ENCODE measurements at places on chromosomes 1 and 21.

DNA sequence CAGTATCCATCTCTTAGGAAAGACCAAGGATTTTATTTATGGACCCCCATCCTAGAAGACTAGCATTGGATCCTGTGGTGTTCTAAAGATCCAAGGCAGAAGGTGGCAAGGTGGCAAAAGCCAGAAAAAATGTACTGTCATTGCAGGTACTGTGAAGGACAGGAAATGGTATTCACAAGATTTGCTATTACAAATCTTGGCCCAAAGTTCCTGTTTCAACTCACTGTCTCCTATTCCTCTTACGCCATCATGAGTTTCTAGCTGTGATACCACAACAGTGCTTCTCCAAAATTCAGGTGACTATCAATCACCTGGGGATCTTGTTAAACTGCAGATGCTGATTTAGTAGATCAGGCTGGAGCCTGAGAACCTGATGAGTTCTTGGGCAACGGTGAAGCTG, 21.4 kb downstream of the ACP6 start:
- DNase-seq: no peak

GRCh38 chr1:167227934-167228378, 7.3 kb downstream of the POU2F1 start:
- no peak for DNase-seq

DNA sequence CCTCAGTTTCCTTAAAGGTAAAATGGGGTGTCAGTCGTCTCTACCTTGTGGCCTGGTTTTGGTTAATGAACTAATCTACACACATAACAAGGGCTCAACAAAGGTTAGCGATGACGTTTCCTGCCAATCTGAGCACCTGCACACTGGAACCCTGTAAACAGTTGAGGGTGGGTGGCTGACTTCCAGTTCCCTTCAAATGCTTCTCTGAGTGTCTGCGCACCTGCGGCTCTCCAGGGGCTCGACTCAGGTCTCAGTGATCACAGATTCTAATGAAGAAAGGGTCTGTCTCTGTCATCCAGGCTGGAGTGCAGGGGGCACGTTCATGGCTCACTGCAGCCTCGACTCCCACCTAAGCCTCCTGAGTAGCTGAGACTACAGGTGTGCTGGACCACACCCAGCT, 3.3 kb upstream of the AGPAT3 start:
- DNase-seq: no peak

DNA sequence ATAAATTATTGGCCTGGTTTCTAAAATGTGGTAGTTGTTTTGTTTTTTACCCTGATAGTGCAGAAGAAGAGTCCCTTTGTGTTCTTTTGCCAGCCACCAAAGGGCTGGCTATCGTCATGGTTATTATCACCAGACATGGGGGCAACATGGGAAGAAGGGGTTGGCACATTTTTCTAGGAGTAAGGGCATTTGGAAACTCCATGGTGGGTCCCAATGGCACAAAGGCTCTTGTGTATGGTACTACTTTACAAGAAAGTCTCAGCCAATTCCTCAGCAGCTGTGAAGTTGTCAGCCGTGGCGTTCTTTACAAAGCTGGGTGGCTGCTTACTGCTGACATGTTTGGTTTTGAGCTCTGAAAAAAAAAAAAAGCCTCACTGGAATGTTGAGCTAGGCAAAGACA, 330.4 kb upstream of the ESRRG start:
- no peak for DNase-seq

DNA sequence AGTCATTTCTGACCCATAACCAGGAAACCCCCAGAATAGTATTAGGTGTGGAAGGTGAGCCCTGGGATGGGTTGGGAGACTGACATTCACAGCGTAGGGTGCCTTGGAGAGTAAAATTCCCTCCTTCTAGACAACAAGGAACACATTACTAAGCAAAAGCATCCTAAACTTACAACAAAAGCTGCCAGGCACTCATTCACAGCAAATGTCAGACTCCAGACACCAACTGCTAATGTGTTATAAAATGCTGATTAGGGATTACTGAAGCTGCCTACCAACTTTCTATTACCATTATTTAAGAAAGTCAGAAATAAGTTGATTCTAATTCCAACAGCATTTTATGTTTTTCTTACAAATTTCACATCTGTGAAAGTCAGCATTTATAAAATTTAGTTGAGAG, 40.0 kb upstream of the C1orf87 start:
- no peak for DNase-seq

GRCh38 chr1:105838071-105838470, 1218.4 kb upstream of the PRMT6 start:
- no peak for DNase-seq

- no peak for DNase-seq
These were observed 54.2 kb upstream of the DNAJC6 start for GRCh38 chr1:65255035-65255655.

All from activated gamma-delta T cell (primary cell).